Neural progenitor cell (in vitro differentiated cells): ENCODE measurements at places on chromosomes 6 and 20.

GRCh38 chr6:40755749-40756452, 168.7 kb upstream of the LRFN2 start:
- no peak for DNase-seq

GRCh38 chr20:4076033-4076432, 60.7 kb upstream of the RNF24 start:
- DNase-seq, result no peak

DNA sequence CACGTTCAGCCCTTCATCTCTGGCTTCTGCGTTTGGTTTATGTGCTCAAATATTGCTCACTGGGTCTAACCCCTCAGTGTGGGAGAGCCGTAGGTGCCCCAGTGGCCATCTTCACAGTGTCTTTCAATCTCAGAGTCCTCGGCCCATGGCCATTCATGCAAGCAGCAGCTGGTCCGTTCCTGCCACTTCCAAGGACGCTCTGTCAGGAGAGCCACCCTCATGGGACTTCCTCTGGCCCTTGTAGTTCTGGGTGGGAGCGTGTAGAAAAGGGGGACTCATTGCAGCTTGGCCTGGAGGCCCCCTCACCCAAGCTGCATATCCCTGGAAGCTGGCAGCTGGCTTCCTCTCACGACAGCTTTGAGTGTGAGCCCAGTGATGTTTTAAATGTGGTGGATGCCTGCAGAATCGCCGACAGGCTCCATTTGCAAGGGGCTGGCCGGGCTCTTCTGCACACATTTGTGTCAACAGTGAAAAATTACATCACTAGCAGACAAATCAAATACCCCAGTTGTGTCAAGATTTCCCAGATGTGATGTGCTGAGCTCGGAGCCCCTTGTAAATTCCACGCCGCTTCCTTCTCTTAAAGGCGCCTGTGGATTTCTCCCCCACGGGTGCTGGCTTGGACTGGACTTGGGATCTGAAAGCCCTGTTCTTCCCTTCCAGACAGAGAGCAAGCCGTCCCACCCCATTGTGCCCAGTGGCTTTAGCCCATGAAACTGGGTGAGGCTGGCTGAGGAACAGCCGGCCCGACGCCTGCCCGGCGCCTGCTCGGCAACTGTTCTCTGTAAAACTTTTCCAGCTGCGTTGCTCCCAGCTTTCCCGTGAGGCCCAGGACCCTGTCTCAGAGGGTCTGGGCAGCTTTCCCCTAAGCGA, 360.1 kb downstream of the TAF4 start:
- DNase-seq, result no peak

GRCh38 chr6:152160346-152160745, 352.9 kb downstream of the ESR1 start:
- DNase-seq, result no peak

GRCh38 chr6:109260126-109260525, 122.1 kb downstream of the CD164 start:
- DNase-seq, result no peak
